SK-MEL-5 (cell line): ENCODE measurements at places on chromosomes 12 and 14. TPM values are rescaled to one million over a fixed set of nuclear protein-coding genes. Genes with fewer than 3 reads are reported as not detected.

Gene RTL1
- not detected in 2 replicates for total RNA-seq

Gene CCDC196
- not detected in 2 replicates for total RNA-seq

Gene FAM234B
- total RNA-seq = 14.4 and 15.6 TPM in 2 replicates

Gene PDE3A
- 29.0 and 30.5 TPM in 2 replicates for total RNA-seq

Gene FBLN5
- total RNA-seq = 111 and 119 TPM in 2 replicates

Gene ISM2
- total RNA-seq = 0.19 and 0.79 TPM in 2 replicates

Gene TAS2R42
- total RNA-seq = not detected in 2 replicates

Gene ASPG
- 0.29 and 1.3 TPM in 2 replicates for total RNA-seq

Gene MMP19
- total RNA-seq = not detected in 2 replicates

Gene DTX1
- total RNA-seq = 0.95 and 1.1 TPM in 2 replicates
